ENCODE measurements at places on chromosomes 16 and 17. TPM values are rescaled to one million over a fixed set of nuclear protein-coding genes. Genes with fewer than 3 reads are reported as not detected.

The CPNE7 gene
- 43.1 TPM for total RNA-seq

The CTRB2 gene
- not detected for total RNA-seq

- no peak for DNase-seq
Measured at GRCh38 chr16:63005356-63005755, 969.1 kb upstream of the CDH8 start.

GRCh38 chr17:14337596-14338079, 36.8 kb downstream of the HS3ST3B1 start:
- no peak for DNase-seq

Data from NCI-H460 (cell line).